MG63 (cell line): ENCODE measurements at places on chromosomes 12 and 14. TPM values are rescaled to one million over a fixed set of nuclear protein-coding genes. Genes with fewer than 3 reads are reported as not detected.

The CLIP1 gene
- total RNA-seq: 23.9 and 75.3 TPM in 2 replicates

The SMCO2 gene
- not detected in 2 replicates for total RNA-seq

The SLCO1B3 gene
- total RNA-seq: not detected in 2 replicates

The TAS2R42 gene
- total RNA-seq: not detected in 2 replicates

The MYL2 gene
- not detected in 2 replicates for total RNA-seq

The TAS2R19 gene
- total RNA-seq: not detected in 2 replicates

The TRAFD1 gene
- 60.0 and 63.9 TPM in 2 replicates for total RNA-seq

The PLEKHD1 gene
- not detected in 2 replicates for total RNA-seq

The SDR9C7 gene
- not detected in 2 replicates for total RNA-seq
